ENCODE measurements at places on chromosomes 16 and 17.
A peak's percentile ranks its signal among the peaks of the same experiment; 100 is the strongest.

DNA sequence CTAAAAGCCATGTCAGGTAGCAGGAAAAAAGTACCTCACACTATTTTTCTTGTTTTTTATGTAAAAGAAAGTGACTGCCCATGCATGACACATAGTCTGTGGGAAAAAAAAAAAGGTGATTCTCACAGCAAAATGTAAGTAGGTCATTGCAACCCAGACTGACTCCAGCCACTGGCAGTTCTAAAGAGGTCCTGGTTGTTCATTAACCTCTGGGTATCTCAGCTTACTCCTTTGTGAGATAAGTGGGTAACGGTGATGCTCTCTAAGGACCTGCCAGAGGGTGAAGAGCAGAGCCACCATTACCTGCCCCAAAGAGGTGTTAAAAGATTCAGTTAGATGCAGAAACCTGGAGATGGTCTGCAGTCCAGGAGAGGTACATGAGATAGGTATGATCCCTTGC, 531.9 kb downstream of the GRIN2A start:
- no peak for DNase-seq

DNA sequence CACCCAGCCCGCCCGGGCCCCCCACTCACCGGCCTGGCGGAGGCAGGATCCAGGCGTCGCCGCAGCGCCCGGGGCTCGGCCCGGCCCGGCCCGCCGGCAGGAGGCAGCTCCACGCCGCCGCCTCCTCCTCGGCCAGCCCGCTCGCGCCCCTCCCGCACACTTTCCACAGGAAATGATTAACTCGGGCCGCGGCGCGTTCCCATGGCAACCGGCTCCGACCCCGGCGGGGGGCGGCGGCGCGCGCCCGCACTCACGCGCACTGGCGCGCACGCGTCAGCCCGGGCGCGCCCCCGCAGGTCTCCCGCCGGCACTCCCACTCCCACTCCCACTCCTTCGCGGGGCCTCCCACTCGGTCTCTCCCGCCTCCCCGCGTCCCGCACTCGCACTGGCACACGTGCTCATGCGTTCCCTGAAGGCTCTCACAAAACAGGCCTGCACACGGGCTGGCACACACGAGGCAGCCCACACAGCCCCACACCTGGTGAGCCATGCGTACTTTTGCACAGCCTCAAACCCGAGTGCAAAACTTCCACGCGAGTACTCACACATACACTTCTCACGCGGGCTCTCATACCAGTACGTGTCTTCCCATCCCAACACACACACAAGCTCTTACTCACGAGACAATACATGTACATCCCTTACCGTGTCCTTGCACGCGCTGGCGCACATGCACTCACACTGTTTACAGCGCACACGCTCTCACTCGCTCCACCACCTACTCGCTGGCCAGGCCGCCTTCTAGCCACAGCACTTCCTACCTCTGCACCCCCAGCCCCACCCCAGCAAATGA, at the start of gene KIFC3:
KIFC3 (minus strand) TSS at position 151 of the 793 bp plus-strand sequence. CDS start 4,248 bp downstream, outside the sequence.
- peak; percentile 44 for DNase-seq

GRCh38 chr16:17015702-17016101, 455.1 kb downstream of the XYLT1 start:
- DNase-seq, result no peak

- DNase-seq, result no peak
Observed at GRCh38 chr17:34082404-34082803, 172.7 kb upstream of the CCL2 start.

DNA sequence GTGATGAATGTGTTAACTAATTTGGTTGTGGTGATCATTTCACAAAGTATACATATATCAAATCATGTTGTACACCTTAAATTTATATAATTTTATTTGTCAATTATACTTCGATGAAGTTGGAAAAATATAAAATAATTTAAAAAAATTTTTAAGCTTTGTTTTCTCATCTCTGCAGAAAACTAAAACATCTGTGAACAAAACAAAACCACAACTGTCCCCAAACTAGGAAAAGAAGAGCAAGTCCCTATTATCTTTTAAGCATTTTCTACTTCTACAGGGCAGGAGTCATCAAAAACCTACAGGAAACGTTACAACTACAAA, 6.5 kb downstream of the HSDL1 start:
- no peak for DNase-seq

DNA sequence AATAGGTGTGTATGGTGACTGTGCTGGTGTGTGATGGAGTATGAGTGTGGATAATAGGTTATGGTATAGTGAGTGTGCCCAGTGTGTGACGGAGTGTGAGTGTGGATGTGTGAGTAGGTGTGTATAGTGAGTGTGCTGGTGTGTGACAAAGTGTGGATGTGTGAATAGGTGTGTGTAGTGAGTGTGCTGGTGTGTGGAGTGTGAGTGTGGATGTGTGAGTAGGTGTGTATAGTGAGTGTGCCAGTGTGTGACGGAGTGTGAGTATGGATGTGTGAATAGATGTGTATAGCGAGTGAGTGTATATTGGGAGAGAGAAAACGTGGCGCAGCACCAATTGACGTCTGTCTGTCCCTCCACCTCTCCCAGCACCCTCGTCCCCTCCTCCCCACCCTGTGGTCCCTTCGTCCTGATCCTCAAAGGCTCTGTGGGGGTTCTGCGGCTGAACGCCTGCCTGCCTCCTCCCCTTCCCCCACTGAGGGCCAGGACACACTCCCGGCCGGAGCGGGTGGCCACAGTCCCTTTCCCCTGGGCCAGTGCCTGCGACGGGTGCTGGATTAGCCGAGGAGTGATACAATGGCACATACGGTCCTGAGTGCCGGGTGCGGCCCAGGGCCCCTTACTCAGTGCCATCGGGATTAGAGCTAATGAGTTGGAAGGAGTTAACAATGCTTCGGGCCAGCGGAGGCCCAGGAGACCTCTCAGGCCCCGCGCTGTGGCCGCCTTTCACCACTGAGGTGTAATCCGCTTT, 160.0 kb downstream of the MRM1 start:
- DNase-seq, result no peak

GRCh38 chr16:72637306-72637705, 410.6 kb downstream of the ZFHX3 start:
- DNase-seq, result no peak

GRCh38 chr16:12271006-12271405, 294.5 kb downstream of the SNX29 start:
- no peak for DNase-seq

DNA sequence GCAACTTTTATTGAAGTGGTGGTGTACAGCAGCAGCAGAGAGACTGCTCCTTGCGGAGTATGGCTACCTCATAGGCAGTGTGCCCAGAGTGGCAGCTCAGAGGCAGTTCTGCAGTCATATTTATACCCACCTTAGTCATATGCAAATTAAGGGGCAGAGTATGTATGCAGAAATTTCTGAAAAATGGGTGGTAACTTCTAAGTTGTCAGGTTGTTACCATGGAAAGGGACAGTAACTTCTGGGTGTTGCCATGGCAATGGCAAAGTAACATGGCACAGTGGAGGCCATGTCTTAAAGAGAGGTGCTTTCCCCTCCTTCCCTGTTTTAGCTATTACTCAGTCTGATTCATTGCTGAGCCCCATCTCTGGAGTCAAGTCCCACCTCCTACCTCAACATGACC, 53.4 kb downstream of the MEOX1 start:
- DNase-seq, result no peak

DNA sequence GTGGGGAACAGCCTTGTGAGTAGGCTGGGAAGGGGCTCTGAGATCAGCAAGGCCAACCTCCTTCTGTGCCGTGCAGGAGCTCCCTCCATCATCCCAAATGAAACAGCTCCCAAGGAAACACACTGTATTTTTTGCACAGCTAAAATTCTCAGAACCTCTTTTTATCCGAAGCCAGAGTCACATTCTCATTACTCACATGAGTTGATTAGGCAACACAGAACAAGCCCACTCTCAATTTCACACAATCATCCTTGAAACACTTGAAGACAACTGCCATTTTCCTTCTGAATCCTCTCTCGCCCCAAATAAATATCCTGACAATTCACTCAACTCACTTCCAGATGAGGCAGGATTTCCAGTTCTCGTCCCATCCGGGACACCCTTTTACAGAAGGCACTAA, 66.1 kb downstream of the MYO18A start:
- no peak for DNase-seq

DNA sequence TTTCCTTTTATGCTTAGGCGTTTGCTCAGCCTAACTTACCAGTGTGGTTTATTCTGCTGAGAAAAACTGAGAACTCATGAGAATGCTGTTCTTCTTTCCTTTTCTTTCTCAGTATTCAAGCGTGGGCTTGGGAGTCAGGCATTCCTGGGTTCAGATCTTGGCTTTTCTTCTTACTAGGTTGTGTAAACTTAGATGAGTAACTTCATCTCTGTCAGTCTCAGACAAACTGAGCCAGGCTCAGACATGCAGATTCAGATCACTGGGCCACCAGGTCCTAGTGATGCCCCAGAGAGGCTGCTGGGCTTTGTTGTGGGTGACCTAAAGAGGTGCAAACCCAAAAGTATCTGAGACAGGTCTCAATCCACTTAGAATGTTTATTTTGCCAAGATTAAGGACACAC, 95.8 kb upstream of the MPHOSPH6 start:
- no peak for DNase-seq

- no peak for DNase-seq
Observed at GRCh38 chr16:67441271-67441753, 10.4 kb downstream of the HSD11B2 start.

GRCh38 chr16:3498988-3499387, 1.8 kb upstream of the CLUAP1 start:
- DNase-seq, result no peak

GRCh38 chr17:2023692-2024571, 1.2 kb downstream of the RTN4RL1 start:
- peak; percentile 34 for DNase-seq

DNA sequence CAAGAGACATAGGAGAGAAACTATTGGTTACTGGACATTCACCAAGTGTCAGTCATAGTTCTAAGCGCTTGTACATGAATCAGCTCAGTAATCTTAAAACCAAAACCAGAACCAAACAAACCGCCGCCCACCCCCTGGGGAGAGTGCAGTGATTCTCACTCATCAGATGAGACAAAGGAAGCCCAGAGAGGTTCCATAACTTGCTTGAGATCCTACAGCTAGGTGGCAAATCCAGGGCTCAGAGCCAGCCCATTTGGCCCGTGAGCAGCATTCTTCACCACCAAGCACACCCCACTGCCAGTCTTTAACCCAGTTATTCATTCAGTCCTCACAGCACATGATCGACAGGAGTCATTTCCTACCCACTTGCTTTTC, 37.2 kb upstream of the RGS9 start:
- peak; percentile 41 for DNase-seq

- no peak for DNase-seq
Observed at GRCh38 chr17:36182176-36183000, 6.0 kb upstream of the TBC1D3B start.

DNA sequence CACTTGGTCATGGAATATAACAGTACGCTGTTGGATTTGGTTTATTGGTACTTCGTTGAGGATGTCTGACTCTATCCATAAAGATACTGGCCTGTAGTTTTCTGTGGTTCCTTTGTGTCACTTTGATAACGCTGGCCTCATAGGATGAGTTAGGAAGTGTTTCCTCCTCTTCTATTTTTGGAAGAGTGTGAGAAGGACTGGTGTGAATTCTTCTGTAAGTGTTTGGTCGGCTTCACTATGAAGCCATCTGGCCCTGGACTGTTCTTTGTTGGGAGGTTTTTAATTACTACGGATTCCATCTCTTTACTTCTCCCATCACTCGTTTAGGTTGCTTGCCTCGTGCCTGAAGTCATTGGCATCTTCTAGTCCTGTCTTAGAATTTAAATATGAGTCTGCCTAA, 117.3 kb downstream of the OR1D5 start:
- no peak for DNase-seq

DNA sequence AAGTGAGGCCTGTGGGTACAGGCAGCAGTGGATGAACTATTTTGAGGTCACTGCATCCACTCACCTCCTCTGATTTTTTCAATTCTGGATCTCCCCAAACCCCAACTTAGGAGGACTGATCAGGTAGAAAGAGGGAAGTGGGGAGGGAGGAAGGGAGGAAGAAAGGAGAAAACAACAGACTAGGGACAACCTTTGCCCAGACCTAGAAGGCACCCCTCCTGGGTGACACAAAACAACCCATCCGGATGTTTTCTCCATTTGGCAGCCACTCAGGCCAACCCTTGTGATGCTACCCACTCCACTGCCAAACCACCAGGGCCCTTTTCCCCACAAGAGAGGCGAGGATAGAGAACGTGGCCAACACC, 2.7 kb downstream of the ORMDL3 start:
- DNase-seq, result no peak

GRCh38 chr17:65813306-65813705, 251.9 kb upstream of the AXIN2 start:
- DNase-seq, result no peak

- no peak for DNase-seq
Observed at GRCh38 chr16:67845291-67846062, 1.3 kb upstream of the NUTF2 start.

DNA sequence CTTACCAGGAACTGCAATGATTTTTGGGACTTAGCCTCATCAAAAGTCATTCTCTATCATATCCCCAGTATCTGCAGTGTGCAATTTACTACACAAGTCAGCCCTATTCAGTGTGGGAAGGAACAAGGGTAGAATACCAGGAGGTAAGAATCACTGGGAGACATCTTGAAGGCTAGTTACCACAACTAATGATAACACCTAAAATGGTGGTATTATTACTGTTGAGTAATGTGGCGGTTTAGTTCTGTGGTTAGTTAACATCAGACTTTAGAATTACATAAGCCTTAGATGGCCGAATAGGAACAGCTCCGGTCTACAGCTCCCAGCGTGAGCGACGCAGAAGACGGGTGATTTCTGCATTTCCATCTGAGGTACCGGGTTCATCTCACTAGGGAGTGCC, 567.9 kb upstream of the CDH11 start:
- no peak for DNase-seq

- DNase-seq, result no peak
Observed at GRCh38 chr16:85555719-85556455, 57.2 kb upstream of the GSE1 start.

- no peak for DNase-seq
Observed at GRCh38 chr17:61806081-61806828, 57.1 kb downstream of the BRIP1 start.

DNA sequence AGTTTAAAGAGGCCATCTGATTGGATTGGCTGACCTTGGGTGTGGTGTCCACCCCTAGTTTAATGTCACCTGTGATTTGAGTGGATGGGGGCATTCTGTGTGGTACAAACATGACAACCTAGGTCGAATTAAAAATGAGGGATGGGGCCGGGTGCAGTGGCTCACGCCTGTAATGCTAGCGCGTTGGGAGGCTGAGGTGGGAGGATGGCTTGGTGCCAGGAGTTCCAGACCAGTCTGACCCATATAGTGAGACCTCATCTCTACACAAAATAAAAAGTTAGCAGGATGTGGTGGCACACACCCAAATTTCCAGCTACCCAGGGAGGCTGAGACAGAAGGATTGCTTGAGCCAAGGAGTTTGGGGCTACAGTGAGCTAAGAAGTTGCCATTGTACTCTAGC, 14.4 kb downstream of the CNTROB start:
- DNase-seq, result no peak

- peak; percentile 31 for DNase-seq
Observed at GRCh38 chr16:79093554-79093967, 507.0 kb downstream of the MAF start.

GRCh38 chr17:73838815-73839214, 194.6 kb upstream of the SDK2 start:
- no peak for DNase-seq

Data from T-helper 22 cell (primary cell).